Activated CD4-positive, alpha-beta T cell treated with anti-CD3 and anti-CD28 coated beads, Interleukin-2, amount 50 U/mL, for 16 hours (primary cell): ENCODE measurements at places on chromosomes 11 and 22.

DNA sequence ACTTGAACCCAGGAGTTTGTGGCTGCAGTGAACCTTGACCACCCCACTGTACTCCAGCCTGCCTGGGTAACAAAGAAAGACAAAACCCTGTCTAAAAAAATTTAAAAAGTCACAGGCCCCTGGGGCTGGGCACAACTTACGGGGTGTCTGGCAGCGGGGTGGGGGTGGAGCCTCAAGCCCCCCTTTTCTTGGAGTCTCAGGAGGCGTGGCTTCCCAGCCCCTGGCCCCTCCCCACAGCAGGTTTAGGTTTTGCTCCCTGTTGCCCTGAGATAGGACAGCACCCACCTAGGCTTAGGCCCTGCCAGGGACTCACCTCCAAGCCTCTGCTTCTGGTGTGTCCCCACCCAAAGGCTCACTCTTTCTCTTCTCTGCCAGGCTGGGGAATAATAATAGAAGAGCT, 22.4 kb downstream of the MGAT3 start:
- DNase-seq, result no peak

DNA sequence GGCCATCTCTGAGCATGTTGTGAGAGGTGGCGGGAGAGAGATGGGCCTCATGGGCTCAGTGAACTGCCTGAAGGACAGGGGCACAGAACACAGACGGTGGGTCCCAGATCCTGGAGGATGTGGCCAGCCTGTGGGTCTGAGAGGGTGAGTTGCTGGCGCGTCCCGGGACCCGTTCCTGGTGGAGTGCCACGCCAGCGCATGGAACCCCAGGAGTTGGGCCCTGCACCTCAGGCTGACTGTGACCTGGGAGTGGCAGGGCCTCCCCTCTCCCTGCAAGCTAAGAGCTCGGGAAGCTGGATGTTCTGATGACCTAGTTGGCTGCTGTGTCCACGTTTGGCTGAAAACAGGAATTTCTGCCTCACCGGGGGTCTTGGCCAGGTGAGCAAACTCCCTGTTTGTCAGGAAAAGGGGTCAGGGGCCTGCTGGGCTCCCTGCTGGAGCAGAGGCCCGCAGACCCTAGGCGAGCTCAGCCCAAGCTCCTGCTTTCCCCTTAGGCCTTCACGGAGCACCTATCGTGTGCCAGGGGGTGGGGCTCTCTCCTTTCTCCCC, 15.0 kb downstream of the LRRC32 start:
- DNase-seq, result no peak

DNA sequence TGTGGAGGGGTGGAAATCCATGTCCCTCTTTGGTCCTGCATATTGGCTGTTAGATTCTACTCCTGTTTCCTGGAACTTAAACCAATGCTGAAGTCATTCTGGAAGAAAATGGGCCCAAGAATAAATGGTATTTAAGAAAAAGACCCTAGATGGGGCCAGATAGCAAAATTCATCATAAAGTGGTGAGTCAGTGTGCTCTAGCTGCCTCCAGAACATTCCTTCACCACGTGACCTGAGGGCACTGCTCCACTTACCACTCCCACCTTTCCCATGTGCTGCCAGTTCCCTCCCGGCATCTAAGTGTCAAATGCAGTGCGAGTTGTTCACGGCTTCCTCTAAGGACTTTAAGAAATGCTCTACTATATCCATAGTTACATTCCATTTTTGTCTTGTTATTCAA, 30.9 kb upstream of the NAP1L4 start:
- no peak for DNase-seq

DNA sequence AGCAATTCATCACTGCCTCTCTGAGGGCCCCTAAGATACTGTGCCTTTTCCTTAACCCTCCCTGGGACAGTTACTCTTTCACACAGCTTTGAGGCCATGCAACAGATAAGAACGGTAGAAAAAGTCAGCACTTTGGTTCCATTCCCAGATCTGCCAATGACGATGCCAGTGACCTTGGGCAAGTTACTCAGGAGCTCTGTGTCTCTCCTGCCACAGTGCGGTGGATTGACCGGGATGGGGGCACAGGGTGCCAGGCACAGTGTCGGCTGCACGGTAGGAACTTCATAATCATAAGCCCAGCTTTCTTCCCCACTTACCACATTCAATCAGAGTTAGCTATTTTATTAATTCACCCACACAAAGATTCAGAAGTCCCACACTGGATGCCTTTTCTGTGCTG, 1041.8 kb downstream of the TBC1D22A start:
- DNase-seq, result no peak

GRCh38 chr11:109853156-109853776, 239.9 kb upstream of the ZC3H12C start:
- DNase-seq, result peak; percentile 42

GRCh38 chr11:28618416-28618815, 510.2 kb downstream of the METTL15 start:
- DNase-seq, result no peak

- DNase-seq, result no peak
Measured at GRCh38 chr11:67645521-67646461, 4.7 kb downstream of the ACY3 start.

- no peak for DNase-seq
Measured at GRCh38 chr11:96228910-96229309, 114.1 kb downstream of the MAML2 start.

- no peak for DNase-seq
Measured at GRCh38 chr11:123775715-123776549, 21.6 kb upstream of the OR6X1 start.

DNA sequence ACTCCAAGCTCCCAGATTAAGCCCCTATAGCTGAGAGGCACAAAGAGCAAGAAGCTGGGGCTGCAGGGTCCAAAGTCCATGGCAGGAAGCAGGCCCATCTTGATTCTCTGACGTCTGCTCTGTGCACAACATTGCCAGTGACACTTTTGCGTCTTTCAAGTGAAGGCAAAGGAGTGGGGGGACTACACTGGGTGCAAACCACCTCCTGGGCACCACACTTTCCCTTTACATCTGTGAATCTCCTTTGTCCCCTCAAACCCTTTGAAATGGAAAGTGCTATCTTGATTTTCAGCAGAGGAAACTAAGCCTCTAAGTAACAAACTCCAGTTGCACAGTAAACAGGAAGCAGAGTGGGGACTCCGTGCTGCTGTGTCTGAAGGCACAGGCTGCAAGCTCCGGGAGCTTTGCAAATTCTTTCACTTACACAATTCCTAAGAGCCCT, 428.0 kb downstream of the LARGE1 start:
- no peak for DNase-seq

DNA sequence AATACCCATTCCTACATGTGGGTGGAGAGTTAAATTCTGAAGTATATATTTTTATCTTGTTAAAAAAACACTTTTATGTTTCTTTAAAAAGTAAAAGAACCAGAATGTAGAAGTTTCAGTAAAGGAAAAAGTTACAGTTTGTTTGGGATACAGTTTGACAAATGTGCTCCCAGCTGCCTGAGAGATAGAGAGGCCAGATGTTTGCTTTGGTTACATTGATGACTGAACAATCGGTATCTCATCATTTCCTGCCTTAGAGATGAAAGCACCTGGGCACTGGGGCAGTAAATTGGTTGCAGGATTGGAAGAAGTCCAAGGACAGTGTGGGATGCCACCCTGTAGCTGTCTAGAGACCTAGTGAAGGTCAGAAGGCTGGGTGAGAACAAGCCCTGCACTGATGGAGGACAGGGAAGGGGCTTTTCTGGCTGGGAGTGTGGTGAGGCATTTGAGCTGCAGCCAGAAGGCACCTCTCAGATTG, 16.6 kb downstream of the MED15 start:
- peak; percentile 35 for DNase-seq

GRCh38 chr22:37669586-37669985, 5.8 kb upstream of the LGALS1 start:
- DNase-seq, result no peak

DNA sequence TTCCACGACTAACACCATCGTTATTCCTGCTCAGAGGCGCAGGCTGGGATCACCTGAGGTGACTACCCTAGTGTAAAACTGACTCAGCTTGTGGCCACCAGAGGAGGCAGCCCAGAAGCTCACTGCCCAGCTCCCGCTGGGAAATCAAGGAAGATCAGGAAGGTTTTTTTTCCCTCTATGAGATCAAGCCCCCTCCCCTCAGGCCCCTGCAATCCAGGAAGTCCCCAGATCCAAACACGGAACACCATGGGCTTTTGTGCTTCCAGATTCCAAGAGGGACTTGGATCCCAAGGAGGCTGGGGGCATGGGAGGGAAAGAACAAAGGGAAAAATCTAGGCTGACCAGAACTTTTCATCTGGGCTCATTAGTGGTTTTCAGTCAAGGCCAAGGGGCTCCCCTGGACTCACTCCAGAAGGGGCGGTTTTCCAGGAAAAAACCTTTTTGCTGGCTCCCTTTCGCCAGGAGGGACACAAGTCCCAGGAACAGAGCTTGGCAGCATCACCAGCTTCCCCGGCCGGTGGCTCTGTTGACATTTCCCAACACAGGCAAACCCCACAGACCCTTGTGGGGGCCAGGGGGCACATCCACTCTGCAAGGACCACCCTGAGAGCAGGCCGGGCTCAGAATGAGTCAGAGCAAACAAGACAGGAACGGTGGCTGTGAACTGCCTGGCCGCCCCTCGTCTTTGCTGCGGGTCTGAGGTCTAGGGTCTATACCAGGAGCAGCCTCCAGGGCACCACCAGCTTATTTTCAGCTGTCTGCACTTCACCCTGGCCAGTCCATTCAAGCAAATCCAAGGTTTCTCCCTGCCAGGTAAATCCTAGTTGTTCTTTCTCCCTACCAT, 36.8 kb downstream of the MYH9 start:
- DNase-seq, result no peak

GRCh38 chr22:24380905-24381230, 46.5 kb upstream of the ADORA2A start:
- DNase-seq, result no peak

DNA sequence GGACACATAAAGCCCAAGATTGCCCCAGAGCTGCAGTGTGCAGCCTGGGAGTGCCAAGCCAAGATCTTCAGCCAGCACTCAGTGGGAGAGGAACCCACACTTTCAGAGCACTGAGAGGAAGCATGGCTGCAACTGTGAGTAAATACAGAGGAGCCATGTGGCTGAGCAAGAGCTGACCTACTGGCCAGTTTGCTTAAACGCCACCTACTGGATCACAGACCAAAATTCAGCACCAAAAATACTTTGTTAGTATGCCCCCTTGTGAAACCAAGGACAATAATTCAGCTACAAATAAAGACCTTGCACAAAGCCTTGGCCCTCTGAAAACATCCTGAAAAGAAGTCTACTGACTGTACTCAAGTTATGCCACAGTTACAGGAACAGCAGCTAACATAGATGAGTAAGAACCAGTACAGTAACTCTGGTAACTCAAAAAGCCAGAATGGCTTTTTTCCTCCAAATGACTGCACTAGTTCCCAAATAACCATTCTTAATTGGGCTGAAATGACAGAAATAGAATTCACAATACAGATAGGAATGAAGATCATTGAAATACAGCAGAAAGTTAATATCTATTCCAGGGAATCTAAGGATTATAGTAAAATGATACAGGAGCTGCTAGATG, 10.1 kb upstream of the OR4A15 start:
- no peak for DNase-seq

GRCh38 chr11:44824300-44824704, 97.5 kb downstream of the TSPAN18 start:
- no peak for DNase-seq

- no peak for DNase-seq
Measured at GRCh38 chr22:41531715-41532477, 12.4 kb downstream of the POLR3H start.

GRCh38 chr11:84292006-84292405, 1005.8 kb upstream of the CCDC90B start:
- no peak for DNase-seq

- DNase-seq, result no peak
Measured at GRCh38 chr11:29093416-29094120, 923.3 kb downstream of the KCNA4 start.

DNA sequence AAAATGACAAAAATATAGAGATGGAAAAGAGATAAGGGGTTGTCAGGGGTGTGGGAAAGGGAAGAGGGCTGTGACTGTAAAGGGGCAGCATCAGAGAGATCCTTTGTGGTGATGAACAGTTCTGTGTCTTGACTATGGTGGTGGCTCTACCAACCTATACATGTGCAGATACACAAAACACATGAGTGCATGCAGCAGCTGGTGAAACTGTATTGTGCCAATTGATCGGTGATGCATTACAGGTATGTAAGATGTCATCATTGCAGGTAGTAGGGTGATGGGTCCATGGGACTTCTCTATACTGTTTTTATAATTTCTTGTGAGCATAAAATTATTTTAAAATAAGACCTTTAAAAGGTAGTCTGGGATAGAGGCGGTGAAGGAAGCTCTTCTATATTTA, 24.1 kb upstream of the ZDHHC13 start:
- DNase-seq, result no peak

DNA sequence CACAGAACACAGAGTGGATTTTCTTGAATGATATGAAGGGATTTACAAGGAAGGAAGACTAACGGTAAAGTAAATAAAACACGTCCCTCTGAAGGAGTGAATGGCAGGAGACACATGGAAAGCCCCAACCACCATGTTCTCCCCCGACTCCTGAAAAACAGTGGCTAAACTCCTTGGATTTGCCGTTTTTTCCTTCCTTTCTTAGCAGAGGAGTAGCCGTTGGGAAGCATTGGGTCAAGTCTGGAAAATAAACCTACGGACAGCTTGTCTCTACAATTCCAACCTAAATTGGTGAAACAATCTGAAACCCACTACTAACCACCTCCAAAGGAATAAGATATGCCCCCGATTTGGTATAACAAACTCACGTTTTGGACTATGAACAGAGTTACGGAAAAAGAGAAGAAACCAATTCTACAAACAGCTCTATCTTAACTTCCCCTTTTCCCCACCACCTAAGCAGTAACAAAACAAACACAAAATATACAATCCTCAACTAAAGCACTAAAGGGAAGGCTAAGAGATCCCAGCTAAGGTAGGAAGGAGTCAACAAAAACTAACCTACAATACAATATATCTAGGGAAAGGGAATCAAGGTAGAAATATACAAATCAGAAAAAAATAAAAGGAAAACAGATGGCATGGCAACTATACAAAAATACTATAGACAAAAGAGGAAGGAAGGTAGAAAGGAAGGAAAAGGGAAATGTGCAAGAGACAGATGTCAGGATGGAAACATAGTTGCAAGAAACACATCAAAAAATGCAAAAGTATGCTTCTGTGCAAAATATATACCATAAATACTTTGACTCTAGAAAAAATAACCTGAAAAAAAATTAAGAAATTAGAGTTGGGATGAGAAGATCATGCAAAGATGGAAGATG, 43.8 kb upstream of the LYVE1 start:
- DNase-seq, result no peak

DNA sequence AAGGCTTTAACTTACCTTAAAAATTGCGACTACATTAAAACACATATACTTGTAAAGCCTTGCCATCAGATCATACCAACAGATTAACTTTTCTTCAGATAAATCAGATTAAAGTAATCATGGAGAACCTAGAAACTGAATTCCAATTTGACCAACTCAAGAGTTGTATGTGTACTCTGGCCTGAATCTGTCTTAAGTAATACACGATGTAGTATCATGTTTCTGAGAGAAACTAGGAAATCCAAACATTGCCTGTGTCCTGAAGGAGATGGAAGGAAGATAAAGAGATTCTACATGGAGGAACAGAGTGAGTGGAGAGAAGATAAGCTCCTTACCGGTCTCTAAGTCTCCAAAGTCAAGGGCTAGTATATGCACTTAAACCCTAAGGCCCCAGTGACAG, 162.1 kb downstream of the CADM1 start:
- no peak for DNase-seq

GRCh38 chr11:122883646-122883979, 1.1 kb downstream of the JHY start:
- DNase-seq, result no peak
